ENCODE measurements at places on chromosomes 7 and 10. TPM values are rescaled to one million over a fixed set of nuclear protein-coding genes. Genes with fewer than 3 reads are reported as not detected.
A peak's percentile ranks its signal among the peaks of the same experiment; 100 is the strongest.

DNA sequence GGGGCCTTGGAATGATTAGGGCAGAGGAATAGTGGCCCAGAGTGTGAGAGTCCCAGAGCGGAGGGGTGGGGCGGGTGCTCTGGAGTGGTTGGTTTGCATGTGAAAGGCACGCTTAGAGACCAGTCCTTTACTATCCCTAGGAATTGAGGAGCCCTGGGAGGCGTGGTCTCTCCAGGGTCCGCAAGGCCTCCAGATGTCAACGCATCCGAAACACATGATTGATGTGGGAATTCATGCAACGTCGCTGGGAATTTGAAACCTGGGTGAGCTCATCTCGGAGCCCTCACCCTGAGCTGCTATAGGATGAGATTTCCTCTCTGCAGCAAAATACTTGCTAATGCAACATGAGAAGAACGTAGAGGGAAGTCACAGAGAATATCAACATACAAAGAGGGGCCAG is 51.2 kb downstream of the NPTX2 start:
- DNase-seq, result no peak

GRCh38 chr10:19097151-19097550 is 48.5 kb downstream of the MALRD1 start:
- DNase-seq, result no peak

DNA sequence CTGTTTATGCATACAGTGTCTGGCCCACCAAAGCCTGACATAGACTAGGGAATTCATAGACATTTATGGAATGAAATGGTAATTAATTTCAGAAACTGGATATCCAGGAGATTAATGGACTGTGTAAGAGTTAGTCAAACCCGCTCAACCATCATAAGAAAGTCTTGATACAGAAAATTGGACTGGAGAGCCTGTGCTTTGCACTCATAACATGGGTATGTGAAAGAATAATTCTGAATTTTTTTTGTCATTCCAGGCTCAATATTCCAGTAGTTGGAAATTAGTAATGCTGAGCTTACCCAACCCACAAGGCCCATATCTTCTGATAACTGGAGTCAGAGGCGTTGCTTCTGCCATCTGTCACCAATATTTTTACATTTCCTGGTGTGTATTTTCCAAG is 799.7 kb upstream of the IGFBP3 start:
- DNase-seq, result no peak

DPCD gene
- 46.5 TPM for total RNA-seq

- DNase-seq, result no peak
Observed at GRCh38 chr7:129990403-129991192, 37.8 kb upstream of the UBE2H start.

LSM5 gene
- 94.6 TPM for total RNA-seq

- DNase-seq, result no peak
Observed at GRCh38 chr10:11563936-11564335, 47.5 kb downstream of the USP6NL start.

GRCh38 chr7:122303531-122304318 is 825 bp downstream of the FEZF1 start:
- no peak for DNase-seq

DNA sequence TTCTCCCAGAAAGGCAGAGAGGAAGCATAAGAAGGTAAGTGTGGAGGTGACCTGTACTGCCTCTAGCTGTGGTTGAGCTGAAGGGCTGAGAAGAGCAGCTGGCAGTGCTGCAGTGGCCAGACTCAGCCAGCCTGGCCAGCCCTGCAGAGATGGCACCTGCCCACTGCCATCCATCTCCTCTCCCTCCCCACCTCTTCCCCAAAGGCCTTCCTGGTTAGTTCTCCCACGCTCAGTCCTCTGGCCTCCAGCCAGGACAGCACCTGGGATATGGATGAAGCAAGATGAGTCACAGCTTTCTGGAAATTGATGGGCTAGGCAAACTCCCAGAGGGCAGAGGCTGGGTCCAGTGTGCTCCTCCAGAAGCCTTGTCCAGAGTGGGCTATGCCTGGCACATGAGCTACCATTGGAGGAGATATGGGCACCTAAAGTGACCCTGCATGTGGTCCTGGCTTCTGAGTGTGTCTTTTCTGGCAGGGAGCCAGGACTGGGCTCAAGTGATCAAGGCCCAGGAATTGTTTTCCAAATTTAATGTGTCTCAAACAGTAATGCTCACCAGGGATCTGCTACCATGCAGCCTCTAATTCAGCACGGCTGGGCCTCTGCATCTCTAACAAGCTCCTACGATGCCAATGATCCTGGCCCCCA is 81.0 kb upstream of the CACUL1 start:
- peak; percentile 78 for DNase-seq

FAM25G gene
- total RNA-seq, result not detected

DNA sequence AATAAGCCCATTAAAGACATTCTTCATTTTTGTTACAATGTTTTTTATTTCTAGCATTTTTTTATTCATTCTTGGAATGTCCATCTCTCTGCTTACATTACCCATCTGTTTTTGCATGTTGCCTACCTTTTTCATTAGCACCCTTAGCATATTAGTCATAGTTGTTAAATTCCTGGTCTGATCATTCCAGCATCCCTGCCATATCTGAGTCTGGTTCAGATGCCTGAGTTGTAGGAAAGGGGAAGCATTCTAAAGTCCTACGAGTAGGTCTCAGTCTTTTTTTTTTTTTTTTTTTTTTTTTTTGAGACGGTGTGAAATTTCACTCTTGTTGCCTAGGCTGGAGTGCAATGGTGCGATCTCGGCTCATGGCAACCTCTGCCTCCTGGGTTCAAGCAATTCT is 19.7 kb upstream of the NRF1 start:
- DNase-seq, result no peak

GRCh38 chr10:89846786-89847185 is 145.4 kb downstream of the KIF20B start:
- DNase-seq, result peak; percentile 62

DNA sequence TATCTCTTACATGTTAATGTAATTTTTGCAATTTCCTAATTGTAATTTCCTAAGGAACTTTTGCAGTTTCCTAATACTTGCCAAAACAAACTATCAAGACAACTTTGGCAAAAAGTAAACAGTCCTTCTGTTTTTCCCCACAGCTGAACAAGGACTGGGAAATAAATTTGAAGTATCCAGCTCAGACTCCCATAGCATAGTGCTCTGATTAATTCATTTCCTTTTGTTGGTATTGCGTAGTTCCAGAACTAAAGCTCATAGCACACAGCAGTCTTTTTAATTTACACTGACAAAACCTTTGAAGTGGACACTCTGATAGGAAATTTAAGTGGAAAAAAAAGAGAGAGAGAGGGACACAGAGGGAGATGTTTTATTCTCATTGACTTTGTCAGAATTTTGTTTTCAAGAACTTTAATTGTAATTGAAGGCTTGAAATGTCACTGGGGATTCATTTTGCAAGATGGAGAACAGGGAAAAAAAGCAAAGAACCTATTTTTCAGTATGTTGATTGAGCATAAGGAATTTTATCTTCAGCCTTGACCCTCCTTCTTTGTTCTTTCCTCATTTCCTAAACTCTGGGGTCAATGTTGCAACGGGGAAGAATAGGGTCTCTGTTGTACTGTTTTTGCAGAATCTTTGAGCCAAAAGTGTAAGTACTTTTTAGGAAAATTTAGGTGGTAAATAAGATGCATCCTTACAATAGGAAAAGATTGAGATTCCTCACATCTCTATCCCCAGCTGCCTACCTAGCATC is 232.2 kb upstream of the NPSR1 start:
- DNase-seq, result no peak

- no peak for DNase-seq
Observed at GRCh38 chr7:137741443-137741842, 105.3 kb downstream of the DGKI start.

UCMA gene
- total RNA-seq, result not detected

All from thyroid gland (tissue), 4 donors.